ENCODE measurements at places on chromosomes 4 and X.

- no peak for DNase-seq
These were observed 25.9 kb upstream of the FAM241A start for GRCh38 chr4:112119353-112119783.

DNA sequence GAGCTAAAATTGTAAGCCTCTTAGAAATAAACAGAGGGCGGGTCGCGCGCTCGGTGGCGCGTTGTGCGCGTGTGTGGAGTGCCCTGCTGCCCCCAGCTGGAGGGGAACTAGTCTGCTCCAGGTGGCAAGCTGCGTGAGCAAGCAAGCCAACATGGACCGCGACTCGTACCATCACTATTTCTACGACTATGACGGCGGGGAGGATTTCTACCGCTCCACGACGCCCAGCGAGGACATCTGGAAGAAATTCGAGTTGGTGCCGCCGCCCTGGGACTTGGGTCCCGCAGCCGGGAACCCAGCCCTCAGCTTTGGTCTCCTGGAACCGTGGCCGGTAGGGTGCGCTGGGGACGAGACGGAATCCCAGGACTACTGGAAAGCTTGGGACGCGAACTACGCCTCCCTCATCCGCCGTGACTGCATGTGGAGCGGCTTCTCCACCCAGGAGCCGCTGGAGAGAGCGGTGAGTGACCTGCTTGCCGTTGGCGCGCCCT, 66.1 kb downstream of the DNAAF6 start:
- DNase-seq = no peak

GRCh38 chr4:98452091-98452490, 190.9 kb downstream of the RAP1GDS1 start:
- no peak for DNase-seq

DNA sequence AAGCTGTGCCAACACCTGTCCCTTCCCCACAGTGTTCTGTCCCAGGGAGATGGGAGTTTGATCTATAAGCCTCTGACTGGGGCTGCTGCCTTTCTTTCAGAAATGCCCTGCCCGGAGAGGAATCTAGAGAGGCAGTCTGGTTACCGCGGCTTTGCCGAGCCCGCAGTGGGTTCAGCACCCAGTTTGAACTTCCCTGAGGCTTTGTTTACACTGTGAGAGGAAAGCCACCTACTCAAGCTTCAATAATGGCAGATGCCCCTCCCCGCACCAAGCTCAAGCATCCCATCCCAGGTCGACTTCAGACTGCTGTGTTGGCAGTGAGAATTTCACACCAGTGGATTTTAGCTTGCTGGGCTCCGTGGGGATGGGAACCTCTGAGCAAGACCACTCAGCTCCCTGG, 33.3 kb upstream of the ARSJ start:
- no peak for DNase-seq

DNA sequence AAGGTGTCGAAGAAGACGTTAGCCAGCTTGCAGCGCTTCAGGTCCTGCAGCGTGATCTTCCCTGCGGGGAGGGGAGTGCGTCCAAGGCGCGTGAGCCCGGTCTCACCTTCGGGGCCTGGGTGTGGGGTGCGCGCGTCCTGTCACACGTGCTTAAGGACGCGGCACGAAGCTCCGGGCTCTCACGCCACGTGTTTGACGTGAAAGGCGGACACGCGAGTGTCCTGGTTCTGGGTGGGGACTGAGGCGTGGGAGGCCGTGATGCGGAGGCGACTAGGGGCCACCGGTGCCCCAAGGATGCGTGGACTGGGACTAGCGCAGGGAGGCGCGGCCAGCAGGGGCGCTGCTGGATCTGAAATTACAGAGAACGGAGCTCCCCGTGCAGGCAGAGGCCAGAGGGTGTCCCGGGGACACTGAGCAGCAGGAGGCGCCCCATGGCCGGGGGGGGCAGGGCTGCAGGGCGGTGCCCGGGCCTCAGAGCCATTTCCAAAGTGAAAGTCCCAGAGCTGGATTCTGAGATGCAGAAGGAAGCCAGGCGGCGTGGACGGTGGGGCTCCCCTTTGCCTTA, 20.3 kb upstream of the GTPBP6 start:
- DNase-seq = no peak

DNA sequence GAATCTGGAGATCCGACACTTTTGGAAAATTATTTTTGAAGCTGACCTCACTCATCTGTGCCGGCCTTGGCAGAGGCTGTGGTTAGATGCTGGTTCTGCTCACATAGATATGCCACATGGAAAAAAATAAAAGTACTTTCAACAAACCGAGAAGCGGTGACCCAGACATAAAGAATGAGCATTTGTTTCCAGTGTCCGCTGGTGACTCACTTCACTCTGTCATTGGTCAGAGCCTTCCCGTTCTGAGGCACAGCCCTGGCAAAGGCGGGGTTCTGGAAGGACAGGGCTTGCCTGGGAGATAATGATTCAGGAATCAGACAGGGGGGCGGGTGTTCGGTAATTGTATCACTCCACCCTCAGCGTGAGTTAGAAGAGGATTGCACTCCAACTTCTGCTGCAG, 172.4 kb upstream of the MXRA5 start:
- no peak for DNase-seq

DNA sequence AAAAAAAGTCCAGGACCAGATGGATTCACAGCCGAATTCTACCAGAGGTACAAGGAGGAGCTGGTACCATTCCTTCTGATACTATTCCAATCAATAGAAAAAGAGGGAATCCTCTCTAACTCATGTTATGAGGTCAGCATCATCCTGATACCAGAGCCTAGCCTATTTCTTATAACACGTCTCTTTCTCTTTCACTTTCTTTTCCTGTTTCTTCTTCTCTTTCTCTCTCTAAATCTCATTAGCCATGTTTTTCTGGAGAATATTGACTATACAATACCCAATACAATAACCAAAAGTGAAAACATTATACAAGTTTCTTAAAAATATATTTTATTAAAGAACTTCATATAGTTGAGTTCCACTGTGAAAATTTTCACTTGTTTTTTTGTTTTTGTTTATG, 1154.9 kb upstream of the PCDH7 start:
- DNase-seq = no peak

DNA sequence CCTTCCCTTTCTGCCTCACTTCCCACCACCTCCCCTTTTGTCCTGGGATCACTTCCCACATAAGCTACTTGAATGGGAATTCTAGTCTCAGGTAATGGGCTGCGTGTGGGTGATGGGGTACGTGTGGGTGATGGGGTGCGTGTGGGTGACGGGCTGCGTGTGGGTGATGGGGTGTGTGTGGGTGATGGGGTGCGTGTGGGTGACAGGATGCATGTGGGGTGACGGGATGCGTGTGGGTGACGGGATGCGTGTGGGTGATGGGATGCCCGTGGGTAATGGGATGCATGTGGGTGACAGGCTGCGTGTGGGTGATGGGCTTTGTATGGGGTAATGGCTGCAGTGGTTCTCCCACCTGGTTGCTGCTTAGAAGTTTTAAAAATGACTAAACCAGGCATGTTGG, 43.6 kb downstream of the EVC2 start:
- no peak for DNase-seq

All from NCI-H2081 (cell line).